ENCODE measurements at places on chromosomes 7 and 10. TPM values are rescaled to one million over a fixed set of nuclear protein-coding genes. Genes with fewer than 3 reads are reported as not detected.

OPN4 gene
- total RNA-seq: not detected

GNGT1 gene
- not detected for total RNA-seq

GRCh38 chr7:16883918-16884317, 2.1 kb upstream of the AGR3 start:
- H3K4me1 ChIP-seq: no peaks in the 10 kb centered on the region
- no peaks in the 10 kb centered on the region for H3K36me3 ChIP-seq
- no peaks in the 10 kb centered on the region for H3K27me3 ChIP-seq
- no peak overlapping the region for H3K4me3 ChIP-seq

DNA sequence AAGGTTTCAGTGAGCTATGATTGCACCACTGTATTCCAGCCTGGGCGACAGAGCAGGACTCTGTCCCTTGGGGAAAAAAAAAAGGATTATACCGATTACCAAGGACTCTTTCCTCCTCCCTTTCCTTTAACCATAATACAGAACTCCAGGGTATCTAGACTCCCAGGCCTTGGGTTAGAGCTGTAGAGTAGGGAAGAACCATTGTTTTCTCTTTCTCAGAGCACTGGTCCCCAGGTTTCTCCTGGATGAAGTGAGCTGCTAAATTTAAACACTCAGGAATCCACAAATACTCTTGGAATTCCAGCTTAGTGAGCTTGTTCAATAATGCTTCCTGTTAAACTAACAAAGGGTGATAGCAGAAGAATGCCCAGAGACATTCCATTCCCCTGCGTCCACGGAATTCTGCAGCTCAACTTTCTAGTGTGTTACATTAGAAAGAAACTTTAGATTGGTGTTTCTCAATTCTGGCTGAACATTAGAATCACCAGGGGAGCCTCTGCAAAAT, 14.6 kb upstream of the RPEL1 start:
- no peaks in the 10 kb centered on the region for H3K4me1 ChIP-seq
- no peak overlapping the region for H3K4me3 ChIP-seq
- no peak for DNase-seq

GRCh38 chr7:94605031-94605430, 50.9 kb downstream of the SGCE start:
- no peak overlapping the region for H3K4me3 ChIP-seq
- no peak overlapping the region for H3K27ac ChIP-seq
- DNase-seq: no peak
- no peaks in the 10 kb centered on the region for H3K27me3 ChIP-seq
- no peaks in the 10 kb centered on the region for H3K36me3 ChIP-seq

DNA sequence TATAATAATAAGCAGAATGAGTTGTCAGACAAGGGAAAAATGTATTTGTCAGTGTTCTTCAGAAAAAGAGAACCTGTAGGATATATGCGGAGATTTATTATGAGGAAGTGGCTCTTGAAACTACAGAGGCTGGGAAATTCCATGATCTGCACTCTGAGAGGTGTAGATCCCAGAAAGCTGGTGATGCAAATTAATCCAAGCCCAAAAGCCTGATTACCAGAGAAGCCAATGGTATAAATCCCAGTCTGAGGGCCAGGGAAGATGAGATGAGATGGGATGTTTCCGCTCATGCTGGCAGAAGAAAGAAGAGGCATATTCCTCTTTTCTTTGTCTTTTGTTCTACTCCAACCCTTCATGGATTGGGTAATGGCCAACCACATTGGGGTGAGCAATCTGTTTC, 732.8 kb upstream of the IGFBP3 start:
- H3K27me3 ChIP-seq: no peaks in the 10 kb centered on the region
- no peaks in the 10 kb centered on the region for H3K4me1 ChIP-seq
- H3K27ac ChIP-seq: no peak overlapping the region
- H3K36me3 ChIP-seq: no peaks in the 10 kb centered on the region
- DNase-seq: no peak

DNA sequence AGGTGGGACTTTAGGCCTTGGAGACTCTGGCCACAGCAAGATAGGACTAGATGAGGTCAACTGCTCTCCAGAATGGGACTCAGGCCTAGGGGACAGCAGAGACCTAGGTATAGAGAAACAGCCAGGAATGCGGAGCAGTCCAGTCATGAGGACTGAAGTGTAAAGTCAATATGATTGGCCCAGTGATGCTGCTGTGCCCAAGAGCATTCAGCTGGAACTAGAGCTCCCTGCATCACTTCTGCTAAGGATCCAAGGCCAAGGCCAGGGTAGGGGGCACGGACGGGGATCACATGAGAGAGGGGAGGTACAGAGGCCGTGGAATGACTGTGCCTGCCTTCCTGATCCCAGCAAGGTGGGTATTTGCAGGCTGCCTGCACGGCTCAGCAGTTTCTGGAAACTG, 237.9 kb downstream of the FRMD4A start:
- no peaks in the 10 kb centered on the region for H3K4me1 ChIP-seq
- no peaks in the 10 kb centered on the region for H3K36me3 ChIP-seq
- H3K27ac ChIP-seq: no peak overlapping the region
- H3K4me3 ChIP-seq: no peak overlapping the region
- H3K27me3 ChIP-seq: no peaks in the 10 kb centered on the region

GRCh38 chr7:25995216-25995615, 156.8 kb upstream of the NFE2L3 start:
- H3K4me1 ChIP-seq: no peaks in the 10 kb centered on the region
- DNase-seq: no peak
- no peak overlapping the region for H3K27ac ChIP-seq
- no peak overlapping the region for H3K4me3 ChIP-seq
- peaks cover 2% of the 10 kb centered on the region for H3K27me3 ChIP-seq
- no peaks in the 10 kb centered on the region for H3K36me3 ChIP-seq

DNA sequence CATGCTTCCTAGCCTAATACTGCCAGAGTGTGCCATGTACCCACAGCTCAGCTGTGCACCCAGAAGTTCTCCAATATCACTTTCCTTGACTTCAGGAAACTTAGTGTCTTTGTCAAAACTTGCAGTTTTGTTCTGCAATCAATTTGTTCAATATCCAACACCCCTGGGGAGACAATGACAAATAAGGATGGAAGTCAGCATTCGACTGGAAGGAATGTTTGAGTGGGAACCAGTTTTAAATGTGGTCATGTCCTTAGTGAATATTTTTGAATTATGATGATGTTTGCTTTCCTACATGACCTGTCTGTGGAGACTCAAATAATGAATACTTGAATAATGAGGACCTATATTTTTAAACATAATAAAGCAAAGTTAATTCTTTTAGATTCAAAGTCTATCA, 112.0 kb downstream of the ANK3 start:
- no peak overlapping the region for H3K27ac ChIP-seq
- H3K4me3 ChIP-seq: no peak overlapping the region
- no peaks in the 10 kb centered on the region for H3K4me1 ChIP-seq
- H3K27me3 ChIP-seq: no peaks in the 10 kb centered on the region

FAM185A gene
- total RNA-seq: 11.8 TPM

SPDYE16 gene
- 0.53 TPM for total RNA-seq

DNA sequence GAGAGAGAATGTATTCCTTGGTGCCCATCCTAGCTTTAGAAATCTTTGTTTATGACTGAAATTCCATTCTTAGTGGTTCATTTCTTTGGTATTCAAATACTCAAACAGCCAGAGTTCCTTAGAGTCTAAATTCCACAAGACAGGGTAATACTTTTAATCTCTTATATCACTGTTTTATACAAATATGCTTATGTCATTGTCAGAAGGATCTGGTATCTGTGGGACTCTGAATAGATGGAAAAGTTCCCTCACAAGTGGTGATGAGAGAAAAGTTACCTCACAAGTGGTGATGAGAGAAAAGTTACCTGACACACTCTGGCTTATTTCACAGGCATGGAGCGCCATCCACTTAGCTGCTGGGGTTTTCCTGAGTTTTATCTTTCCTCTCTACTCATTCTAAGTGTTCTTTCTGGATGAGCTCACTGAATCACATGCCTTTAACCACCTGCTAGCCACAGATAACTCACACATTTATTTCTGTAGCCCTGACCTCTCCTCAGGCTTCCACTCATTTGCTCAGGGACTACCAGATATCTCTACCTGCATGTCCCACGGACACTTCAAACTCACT, 784.0 kb downstream of the SUGCT start:
- no peak for DNase-seq
- H3K27ac ChIP-seq: no peak overlapping the region
- no peak overlapping the region for H3K4me3 ChIP-seq

DNA sequence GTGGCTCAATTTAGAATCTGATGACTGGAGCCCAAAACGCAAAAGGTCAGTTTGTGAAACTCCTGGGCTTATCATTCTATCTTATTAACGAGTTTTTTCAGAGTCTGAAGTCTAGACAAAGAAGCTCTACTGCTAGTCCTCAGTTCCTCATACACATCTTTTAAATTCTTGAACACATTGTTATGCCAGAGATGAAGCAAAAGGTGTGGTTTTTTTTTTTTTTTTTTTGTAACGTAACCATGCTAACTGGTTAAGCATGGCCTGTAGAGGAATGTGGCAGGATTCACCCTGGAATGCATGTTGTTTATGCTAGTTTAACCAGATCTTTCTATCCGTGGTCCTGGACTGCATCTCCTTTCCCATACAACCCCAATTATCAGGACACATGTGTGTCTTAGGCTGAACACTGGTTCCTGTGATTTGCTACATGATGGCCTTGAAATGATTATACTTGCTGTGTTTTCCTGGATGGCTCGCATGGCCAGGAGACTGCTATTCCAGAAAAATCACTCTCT, 79.3 kb upstream of the MDFIC start:
- DNase-seq: no peak
- no peaks in the 10 kb centered on the region for H3K4me1 ChIP-seq
- no peaks in the 10 kb centered on the region for H3K27me3 ChIP-seq
- H3K36me3 ChIP-seq: no peaks in the 10 kb centered on the region

- H3K27me3 ChIP-seq: no peaks in the 10 kb centered on the region
- no peak for DNase-seq
- no peak overlapping the region for H3K27ac ChIP-seq
- H3K36me3 ChIP-seq: no peaks in the 10 kb centered on the region
- H3K4me1 ChIP-seq: peaks cover 7% of the 10 kb centered on the region
- H3K4me3 ChIP-seq: no peak overlapping the region
These were observed 96.8 kb upstream of the AGR3 start for GRCh38 chr7:16978358-16979244.

GRCh38 chr10:124030061-124030460, 63.3 kb downstream of the CHST15 start:
- H3K4me3 ChIP-seq: no peak overlapping the region
- H3K4me1 ChIP-seq: peaks cover 33% of the 10 kb centered on the region
- H3K27ac ChIP-seq: no peak overlapping the region

SPDYE1 gene
- 0.10 TPM for total RNA-seq

GRCh38 chr7:3370068-3370830, 69.2 kb downstream of the SDK1 start:
- no peak overlapping the region for H3K4me3 ChIP-seq
- H3K36me3 ChIP-seq: no peaks in the 10 kb centered on the region
- no peak overlapping the region for H3K27ac ChIP-seq
- H3K27me3 ChIP-seq: peaks cover 2% of the 10 kb centered on the region
- H3K4me1 ChIP-seq: no peaks in the 10 kb centered on the region

GRCh38 chr7:106736508-106737201, 75.7 kb upstream of the CCDC71L start:
- no peaks in the 10 kb centered on the region for H3K36me3 ChIP-seq
- H3K27ac ChIP-seq: peak overlapping the region; percentile 22
- DNase-seq: peak; percentile 84
- no peaks in the 10 kb centered on the region for H3K27me3 ChIP-seq
- H3K4me3 ChIP-seq: no peak overlapping the region
- H3K4me1 ChIP-seq: peaks cover 16% of the 10 kb centered on the region

- no peak overlapping the region for H3K4me3 ChIP-seq
- no peak overlapping the region for H3K27ac ChIP-seq
- DNase-seq: no peak
- H3K4me1 ChIP-seq: no peaks in the 10 kb centered on the region
- peaks cover 26% of the 10 kb centered on the region for H3K36me3 ChIP-seq
These were observed 22.3 kb downstream of the COX15 start for GRCh38 chr10:99709480-99710229.

DNA sequence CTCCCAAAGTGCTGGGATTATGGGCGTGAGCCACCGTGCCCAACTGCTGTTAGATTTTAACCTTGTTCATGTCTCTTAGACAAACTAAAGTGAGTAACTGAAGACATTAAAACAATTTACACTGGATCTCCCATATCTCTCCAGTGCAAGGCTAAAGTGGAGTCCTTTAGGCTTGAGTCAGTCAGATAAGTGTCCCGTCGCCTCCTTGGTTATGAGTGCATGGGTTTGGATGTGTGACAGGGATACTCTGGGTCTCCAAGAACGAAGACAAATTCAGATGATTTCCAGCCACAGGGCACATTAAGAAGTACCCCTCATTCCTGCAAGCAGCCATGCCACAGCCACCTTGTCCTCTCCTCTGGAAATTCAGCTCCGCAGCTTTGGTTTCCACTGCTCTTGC, 66.1 kb upstream of the PDZD8 start:
- no peak overlapping the region for H3K4me3 ChIP-seq
- H3K4me1 ChIP-seq: no peaks in the 10 kb centered on the region
- no peak overlapping the region for H3K27ac ChIP-seq

Measured in B cell (primary cell).